Stimulated activated CD8-positive, alpha-beta memory T cell treated with anti-CD3 and anti-CD28 coated beads, Interleukin-4, amount 100 ng/mL, for 24 hours (primary cell): ENCODE measurements at places on chromosomes 6 and 20.

GRCh38 chr20:37511610-37512275 is 9.3 kb upstream of the NNAT start:
- no peak for DNase-seq

GRCh38 chr6:44201638-44202303 is 15.0 kb upstream of the MYMX start:
- DNase-seq: no peak

DNA sequence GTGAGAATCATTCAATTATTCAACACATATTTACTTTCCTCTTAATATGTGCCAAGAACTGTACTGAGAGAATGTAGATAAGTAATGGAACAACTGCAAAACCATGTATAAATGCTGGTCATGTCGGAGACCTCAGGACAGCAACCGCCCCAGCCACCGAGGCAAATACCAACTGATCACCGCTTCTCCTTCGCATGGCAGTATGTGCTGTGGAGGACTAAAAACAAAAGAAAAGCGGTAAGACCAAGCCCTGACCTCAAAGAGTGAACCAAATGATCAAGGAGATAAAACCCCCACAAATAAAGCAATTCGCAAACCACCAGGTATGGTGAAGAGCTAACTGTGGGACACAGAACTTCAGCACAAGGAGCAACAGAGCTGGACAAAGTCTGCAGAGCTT is 104.3 kb downstream of the TRERF1 start:
- DNase-seq: no peak

DNA sequence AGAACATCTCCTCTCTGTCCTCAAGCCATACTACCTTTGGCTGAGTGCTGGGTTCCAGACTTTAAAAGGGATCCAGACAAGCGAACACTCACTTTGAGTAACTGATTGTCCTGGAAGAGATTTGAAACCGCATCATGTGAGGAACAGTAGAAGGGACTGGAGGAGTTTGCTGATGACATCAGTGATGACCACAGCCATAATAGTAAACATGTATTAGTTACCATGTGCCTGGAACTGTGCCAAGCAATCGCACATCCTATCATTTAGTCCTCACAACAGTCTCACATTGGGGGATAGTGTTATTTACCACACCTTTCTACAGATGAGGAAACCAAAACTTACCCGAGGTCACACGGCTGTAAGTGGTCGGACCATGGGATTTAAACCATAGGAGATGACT is 39.8 kb downstream of the ARMC2 start:
- no peak for DNase-seq

DNA sequence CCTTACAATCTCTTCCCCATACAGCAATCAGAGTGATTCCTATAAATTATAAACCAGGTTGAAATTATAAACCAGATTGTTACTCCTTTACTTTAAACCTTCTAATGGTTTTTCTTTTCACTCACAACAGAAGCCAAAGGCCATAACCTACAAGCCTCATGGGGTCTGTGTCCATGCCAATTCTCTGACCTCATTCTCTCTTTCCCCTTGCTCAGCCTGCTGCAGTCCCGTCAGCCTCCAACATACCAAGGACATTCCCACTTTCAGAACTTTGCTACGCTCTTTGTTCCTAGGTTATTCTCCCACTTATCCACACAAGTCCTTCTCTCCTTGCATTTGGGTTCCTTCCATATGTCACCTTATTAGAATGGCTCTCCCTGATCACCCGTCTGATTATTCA is 277.9 kb upstream of the TCF21 start:
- no peak for DNase-seq

GRCh38 chr20:47506850-47507249 is 5.2 kb downstream of the NCOA3 start:
- DNase-seq: no peak

GRCh38 chr6:33160728-33161344 is 31.4 kb downstream of the COL11A2 start:
- no peak for DNase-seq

- no peak for DNase-seq
Observed at GRCh38 chr6:144595266-144595665, 310.1 kb downstream of the UTRN start.

DNA sequence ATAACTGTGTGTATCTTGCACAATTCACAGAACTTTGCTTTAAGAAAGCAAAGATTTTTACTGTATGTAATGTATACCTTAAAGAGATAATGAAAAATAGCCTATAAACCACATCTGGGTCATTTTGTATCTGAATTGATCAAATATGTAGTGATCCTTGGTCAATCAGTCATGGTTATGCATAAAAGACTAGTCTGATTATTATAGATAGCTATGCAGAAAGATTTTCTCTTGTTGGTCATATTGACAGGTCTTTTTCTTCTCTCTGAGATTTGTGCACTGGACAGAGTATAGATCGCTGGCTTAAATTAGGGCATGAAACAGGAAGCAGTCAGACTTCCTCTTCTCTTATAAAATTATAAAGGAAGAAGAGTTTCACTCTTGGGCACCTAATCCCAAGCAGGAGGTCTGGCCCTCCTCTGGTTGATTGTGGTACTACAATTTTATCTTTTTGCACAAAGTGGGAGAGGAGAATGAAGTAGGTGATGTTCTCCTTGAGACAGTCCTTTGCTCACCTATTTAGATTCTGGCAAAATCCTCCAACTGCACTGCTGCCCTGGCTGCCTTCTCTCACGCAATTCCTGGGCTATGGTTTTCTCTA is 380.9 kb upstream of the RGS17 start:
- DNase-seq: no peak

- DNase-seq: no peak
Observed at GRCh38 chr6:4916954-4917561, 86.8 kb downstream of the RPP40 start.

DNA sequence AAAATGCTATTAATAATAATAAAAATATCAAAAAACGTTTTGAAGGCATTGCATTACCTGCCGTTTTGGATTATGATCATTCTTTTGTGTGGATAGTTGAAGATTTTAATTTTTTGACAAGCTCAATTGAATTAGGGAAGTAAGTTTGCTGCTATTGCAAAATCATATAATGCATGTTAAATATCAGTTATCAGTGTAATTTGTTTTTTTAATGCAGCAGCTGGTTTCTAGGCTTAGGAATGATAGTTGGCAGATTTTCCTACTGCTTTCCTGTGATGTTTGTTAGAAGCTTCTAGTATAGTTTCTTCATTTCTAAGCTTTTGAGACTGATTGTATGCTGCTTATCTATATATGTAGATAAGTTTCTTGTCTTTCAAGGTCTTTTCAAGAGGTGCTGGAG is 99.0 kb downstream of the JARID2 start:
- no peak for DNase-seq

GRCh38 chr6:20454204-20454824 is 52.6 kb downstream of the E2F3 start:
- no peak for DNase-seq
